ENCODE measurements at places on chromosomes 3 and 15.

DNA sequence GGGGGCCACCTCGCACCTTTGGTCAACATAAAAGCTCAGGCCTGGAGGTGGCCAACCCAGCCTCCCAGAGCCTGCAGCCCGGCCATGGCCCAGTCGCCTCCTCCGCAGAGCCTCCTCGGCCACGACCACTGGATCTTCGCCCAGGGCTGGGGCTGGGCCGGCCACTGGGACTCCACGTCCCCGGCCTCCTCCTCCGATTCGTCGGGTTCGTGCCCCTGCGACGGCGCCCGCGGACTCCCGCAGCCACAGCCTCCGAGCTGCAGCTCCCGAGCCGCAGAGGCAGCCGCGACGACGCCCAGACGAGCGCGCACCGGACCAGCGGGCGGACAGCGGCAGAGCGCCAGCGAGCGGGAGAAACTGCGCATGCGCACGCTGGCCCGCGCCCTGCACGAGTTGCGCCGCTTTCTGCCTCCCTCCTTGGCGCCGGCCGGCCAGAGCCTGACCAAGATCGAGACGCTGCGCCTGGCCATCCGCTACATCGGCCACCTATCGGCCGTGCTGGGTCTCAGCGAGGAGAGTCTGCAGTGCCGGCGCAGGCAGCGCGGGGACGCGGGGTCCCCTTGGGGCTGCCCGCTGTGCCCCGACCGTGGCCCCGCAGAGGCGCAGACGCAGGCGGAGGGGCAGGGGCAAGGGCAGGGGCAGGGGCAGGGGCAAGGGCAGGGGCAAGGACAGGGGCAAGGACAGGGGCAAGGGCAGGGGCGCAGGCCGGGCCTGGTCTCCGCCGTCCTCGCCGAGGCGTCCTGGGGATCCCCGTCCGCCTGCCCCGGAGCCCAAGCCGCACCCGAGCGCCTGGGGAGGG, at the start of gene MESP2:
Gene MESP2, plus strand, starts transcription at position 59 of the 799 bp plus-strand sequence. Its CDS starts 26 bp downstream, at position 85.
- peak; percentile 52 for DNase-seq

DNA sequence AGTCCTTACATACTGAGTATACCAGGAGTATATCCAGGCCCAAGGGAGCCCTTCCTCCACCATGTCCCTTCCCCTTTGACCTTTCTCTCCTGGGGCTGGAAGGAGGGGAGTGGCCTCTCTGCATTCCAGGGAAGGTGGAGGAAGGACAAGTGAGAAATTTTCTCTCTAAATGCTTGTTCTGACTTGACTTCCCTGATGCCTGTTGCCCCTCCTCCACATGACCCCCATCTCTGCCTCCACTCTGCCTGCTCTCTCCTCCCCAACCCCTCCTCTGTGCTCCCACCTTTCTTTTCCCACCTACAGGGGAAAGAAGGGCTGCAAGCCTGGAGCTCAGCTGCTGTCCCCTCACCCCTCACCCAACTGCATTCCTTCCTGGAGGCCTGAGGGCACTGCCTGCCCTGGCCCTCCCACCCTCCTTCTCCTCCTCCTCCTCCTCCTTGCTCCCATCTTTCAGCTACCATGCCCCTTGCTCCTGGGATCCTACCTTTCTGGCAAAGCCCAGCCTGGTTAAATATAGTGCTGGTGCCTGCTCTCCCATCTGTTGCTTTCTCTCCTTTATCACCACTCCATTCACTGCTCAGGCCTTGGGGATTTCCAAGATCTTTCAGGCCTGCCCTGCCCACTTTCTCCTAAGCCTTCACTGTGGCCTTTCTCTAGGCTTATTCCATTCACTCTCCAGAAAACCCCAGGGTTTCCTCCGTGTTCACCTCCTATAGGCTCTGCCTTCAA, 8.5 kb upstream of the DAG1 start:
- DNase-seq = no peak

- no peak for DNase-seq
Measured at GRCh38 chr15:101255615-101256241, 3.9 kb upstream of the CHSY1 start.

DNA sequence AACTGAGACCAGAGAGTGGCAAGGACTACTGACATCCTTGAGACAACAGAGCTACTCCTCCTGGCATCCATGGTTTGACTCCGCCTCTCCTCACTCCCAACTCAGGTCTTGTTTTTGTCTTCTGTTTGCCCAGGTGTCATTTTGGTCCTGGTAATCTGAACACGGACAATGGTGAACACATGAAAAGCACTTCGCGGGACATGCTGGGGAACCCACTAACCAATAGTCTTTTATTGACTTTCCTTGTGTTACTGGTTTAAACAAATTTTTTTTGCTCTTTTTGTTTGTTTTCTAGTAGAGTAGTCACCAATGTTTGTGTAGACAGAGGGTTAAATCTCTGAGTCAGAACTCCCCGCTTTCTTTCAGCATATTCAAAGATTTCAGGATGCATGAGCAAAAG, 38.4 kb downstream of the LARP6 start:
- no peak for DNase-seq

- no peak for DNase-seq
Measured at GRCh38 chr15:43209059-43209824, 11.6 kb downstream of the EPB42 start.

DNA sequence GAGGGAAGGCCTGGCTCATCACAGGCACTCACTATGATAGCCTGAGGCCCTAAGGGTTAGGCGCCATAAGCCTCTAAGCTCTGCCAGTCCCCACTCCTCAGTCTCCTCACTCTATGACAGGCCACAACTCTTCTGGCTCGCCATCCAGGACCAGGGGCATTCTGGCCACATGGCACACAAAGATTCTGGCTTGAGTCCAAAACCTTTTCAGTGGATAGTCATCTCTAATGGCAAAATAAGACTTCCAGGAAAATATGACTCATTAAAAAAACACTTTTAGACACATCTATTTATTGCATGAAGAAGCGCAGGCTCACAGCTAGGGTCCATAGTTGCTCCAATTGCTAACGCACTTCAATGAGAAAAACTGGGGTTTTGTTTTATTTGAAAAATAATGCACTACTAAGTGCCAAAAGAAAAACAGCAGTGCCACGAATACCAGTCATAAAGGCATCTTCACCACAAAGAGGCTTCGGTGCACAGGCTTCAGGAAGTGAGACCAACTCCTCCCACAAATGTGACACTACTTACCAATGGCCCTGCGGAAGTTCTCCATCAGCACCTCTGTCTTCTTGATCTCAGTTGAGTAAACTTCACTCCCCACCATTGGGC, 11.1 kb downstream of the RUVBL1 start:
- DNase-seq = peak; percentile 31

GRCh38 chr3:139987908-139988307, 52.9 kb downstream of the CLSTN2 start:
- DNase-seq = no peak

- DNase-seq = no peak
Measured at GRCh38 chr3:66602691-66603090, 101.9 kb upstream of the LRIG1 start.

GRCh38 chr3:183210862-183211341, 42.2 kb upstream of the B3GNT5 start:
- DNase-seq = no peak

DNA sequence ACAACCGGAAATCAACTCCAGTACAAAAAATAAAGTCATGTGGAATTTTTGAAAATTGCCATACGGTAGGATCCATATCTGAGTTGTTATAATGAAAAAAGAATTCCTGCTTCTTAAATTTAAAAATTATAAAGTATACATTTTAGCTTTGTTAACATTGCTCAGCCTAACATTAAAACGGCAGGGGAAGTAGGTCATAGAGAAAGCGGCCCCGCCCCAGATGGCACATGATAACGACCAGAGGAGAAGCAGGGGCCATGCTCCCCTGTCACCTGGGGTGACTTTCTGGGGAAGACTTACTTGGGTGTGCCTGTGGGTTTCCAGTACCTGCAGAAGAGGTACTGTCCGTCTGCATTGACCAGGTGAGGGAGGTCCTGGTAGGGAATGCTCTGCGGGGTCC, 921 bp downstream of the MGLL start:
- no peak for DNase-seq

GRCh38 chr3:100737334-100737733, 28.0 kb downstream of the TFG start:
- DNase-seq = no peak

GRCh38 chr15:70272565-70273355, 175.0 kb upstream of the TLE3 start:
- no peak for DNase-seq

DNA sequence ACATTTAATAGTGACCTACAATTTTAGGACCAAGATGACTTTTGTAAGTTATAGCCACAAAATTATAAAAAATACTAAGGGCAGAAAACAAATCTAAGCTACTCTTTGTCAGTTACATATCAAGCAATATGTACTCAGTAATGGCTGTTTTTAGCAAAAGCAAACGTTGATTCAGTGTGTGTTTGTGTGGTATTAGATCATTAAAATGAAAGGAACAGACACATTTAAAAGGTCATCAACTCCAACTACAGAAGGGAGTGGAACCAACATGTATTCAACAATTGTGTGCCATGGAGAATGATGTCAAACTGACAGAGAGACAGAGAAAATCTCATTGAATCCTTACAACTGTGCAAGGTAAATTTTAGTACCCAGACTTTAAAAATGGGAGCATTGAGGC, 268.8 kb upstream of the STT3B start:
- no peak for DNase-seq

DNA sequence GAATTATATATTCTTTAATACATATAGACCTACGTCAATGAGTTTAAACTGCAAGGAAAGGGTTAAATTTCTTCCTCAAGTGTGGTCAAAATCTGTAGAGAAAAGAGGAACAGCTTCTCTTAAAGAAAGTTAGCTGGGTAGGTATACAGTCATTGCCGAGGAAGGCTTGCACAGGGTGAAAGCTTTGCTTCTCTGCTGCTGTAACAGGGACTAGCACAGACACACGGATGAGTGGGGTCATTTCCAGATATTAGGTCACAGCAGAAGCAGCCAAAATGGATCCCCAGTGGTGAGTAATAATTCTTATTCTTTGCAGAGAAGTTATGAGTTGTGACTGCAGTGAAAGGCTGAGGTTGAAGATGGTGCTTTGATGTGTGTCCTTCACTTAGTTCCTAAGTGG, at the start of gene CD86:
Gene CD86, plus strand, starts transcription at position 148 of the 400 bp plus-strand sequence. Its CDS starts 128 bp downstream, at position 276.
- peak; percentile 28 for DNase-seq

DNA sequence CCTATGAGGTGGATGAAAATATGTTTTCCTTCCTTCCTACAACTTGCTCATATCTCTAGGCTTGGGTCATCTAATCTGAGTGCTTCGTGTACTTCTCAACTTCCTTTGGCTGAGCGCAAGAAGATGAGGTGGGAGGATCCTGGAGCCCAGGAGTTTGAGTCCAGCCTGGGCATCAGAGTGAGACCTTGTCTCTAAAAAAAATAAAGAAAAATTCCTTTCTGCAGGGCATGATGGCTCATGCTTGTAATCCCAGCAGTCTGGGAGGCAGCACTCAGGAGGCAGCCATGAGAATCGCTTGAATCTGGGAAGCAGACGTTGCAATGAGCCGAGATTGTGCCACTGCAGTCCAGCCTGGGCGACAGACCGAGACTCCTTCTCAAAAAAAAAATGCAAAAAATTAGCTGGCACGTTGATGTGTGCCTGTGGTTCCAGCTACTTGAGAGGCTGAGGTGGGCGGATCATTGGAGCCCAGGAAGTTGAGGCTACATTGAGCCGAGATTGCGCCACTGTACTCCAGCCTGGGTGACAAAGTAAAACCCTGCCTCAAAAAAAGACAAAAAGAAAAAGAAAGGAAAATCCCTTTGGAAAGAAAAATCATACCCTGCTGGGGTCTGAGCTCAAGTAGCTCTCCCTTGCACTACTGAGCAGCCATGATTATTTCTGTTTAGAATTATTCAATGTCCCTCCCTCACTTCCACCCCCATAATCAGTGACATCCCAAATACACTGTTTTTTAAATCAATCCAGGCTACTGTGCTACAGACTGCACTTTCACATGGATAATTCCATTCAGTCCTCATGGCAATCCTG, 28.0 kb upstream of the RAB11A start:
- DNase-seq = no peak

- no peak for DNase-seq
Measured at GRCh38 chr15:34233614-34234013, 8.8 kb downstream of the EMC4 start.

- no peak for DNase-seq
Measured at GRCh38 chr3:7917443-7918151, 584.0 kb upstream of the LMCD1 start.

DNA sequence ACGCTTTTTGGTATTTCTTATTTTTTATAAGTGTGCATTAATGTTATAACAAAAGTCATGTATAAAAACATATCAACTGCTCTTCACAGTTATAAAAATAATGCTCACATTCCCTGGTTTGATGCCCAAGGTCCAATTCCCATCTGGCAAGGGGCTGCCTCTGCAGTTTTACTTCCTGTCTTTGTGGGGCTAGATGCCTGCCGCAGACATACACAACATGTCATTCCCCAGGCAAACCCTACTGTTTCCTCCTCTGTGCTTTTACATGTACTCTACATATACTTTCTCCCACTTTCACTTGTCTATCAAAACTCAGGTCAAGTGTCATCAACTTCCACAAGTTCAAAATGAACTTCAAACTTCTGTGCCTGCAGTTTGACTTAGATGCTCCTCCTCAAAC, 60.5 kb upstream of the ETV5 start:
- no peak for DNase-seq

- no peak for DNase-seq
Measured at GRCh38 chr3:792630-793029, 300.2 kb upstream of the CNTN6 start.

DNA sequence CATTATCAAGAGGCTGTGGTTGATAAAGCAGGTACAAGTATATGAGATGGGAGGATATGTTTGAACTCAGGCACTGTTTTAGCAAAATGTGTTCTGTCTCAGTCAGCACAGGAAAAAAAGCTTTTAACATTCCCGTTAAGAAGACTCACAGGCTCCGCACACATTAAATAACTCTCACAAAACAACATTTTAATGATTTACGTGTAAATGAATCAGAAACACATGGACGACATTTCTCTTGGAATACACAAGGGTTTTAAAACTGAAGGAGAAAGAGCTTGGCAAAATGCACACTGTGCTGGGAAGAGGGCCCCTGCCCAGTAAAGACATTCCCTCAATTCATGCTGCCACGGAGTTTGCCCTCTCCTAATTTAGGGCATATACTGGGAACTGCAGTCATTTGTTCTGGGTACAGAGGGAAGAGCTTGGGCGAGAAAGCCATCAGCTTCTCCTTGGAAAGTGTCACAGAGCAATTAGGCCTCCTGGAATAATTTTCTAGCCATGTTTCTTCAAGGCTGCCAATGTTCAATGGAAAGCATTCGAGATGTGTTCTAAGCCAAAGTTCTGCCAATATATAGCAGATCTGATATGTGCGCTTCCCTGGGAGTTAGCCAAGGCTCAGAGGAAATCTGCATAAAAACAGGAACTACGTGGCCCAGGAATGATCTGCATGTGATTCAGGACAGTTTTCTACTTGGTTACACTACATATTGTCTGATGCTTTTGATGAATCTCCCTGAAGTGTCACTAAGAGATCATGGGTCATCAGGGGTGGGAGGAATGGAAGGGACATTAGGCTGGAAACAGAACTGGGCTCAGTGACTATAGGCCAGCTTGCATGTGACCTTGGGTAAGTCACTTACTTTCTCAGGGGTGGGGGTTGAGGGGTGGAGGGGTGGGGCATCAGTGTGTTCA, 2.2 kb upstream of the MASP1 start:
- no peak for DNase-seq
